ENCODE measurements at places on chromosomes 11 and 22.
A peak's percentile ranks its signal among the peaks of the same experiment; 100 is the strongest.

- DNase-seq: no peak
Measured at GRCh38 chr11:37984991-37985390, 1387.0 kb upstream of the RAG2 start.

DNA sequence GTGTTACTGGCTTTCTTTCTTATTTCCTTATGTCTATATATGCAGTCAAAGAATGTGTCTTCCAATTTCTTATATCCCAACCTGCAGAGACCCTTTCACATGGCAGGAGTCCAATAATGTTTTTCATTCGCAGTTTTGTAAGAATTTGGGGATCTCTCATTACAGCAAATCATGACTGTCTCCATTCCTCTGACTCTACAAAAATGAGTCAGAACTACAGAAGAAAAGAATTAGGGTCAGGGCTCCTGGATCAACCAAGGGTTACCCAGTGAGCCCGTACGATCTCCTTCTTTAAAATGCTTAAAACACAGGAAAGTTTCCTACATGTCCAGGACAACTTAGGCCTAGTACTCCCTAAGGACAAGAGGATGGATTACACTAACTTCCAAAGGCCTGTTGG is 42.2 kb downstream of the RPUSD4 start:
- DNase-seq: no peak

DNA sequence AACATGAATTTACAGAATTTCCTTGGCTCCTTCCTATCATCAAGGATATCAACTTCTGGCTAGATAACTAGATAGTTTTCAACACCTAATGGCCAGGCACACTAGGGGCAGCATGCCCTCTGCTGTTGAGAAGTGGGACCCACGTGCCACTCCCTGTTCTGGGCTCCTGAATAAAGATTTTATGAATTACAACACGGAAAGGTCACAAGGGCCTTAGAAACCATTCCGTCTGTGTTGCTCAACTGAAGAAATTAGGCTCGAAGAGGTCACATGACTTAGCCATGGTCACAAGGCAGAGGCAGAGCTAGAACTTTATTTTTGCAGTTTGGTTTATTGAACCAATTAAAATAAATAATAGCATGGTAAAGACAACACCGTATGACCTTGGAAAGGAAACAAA is 36.0 kb downstream of the PRCP start:
- peak; percentile 7 for DNase-seq

- peak; percentile 12 for DNase-seq
Measured at GRCh38 chr11:30917859-30918478, 331.8 kb upstream of the MPPED2 start.

GRCh38 chr11:100827934-100828661 is 141.0 kb downstream of the ARHGAP42 start:
- no peak for DNase-seq

GRCh38 chr11:45885921-45886721 is 670 bp downstream of the MAPK8IP1 start:
- no peak for DNase-seq

DNA sequence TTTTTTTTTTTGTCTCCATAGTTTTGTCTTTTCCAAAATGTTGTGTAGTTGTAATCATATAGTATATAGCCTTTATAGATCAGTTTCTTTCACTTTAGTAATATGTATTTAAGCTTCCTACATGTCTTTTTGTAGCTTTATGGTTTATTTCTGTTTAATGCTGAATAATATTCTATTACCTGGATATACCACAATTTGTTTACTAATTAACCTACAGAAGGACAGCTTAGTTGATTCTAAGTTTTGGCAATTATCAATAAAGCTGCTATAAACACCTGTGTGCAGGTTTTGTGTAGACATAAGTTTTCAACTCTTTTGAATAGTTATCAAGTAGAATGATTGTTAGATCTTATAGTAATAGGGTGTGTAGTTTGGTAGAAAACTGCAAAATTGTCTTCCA is 130.3 kb upstream of the CARD18 start:
- DNase-seq: no peak
